Spleen (tissue), 13 donors: ENCODE measurements at places on chromosomes 3 and 15. TPM values are rescaled to one million over a fixed set of nuclear protein-coding genes. Genes with fewer than 3 reads are reported as not detected.

The DPPA2 gene
- not detected for total RNA-seq

The SMAD6 gene
- 7.7 TPM for total RNA-seq

The C3orf80 gene
- total RNA-seq, result 0.51 TPM

The COLQ gene
- total RNA-seq, result 9.6 TPM

The NBEAL2 gene
- 271 TPM for total RNA-seq

The SOX14 gene
- not detected for total RNA-seq

The WDR49 gene
- 10.6 TPM for total RNA-seq
